AG04450 (cell line): ENCODE measurements at places on chromosomes 3 and 15. TPM values are rescaled to one million over a fixed set of nuclear protein-coding genes. Genes with fewer than 3 reads are reported as not detected.

GRCh38 chr15:88918738-88919137 lies 5.6 kb upstream of the MFGE8 start:
- DNase-seq = peak; percentile 95

RBPMS2 gene
- 0.88 and 1.3 TPM in 2 replicates for polyA plus RNA-seq

- no peak for DNase-seq
These were observed 26.8 kb downstream of the EOGT start for GRCh38 chr3:68986496-68987208.

DNA sequence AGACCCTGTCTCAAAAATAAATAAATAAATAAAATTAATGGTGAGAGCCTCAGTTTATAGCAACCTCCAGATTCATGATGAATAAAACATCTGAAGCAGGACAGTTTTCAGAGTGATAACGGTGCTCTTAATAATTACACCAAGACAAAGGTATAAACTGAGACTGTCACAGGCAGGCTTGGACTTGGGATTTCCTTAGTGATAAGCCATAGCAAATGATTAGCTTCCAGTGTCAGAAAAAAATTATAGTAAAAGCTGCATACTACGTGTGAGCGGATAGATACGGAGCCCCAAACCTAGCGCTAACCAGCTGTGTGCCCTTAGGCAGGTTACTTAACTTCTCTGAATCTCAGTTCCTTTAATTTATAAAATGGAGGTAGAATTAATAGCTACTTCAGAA lies 21.5 kb downstream of the LIPH start:
- no peak for DNase-seq

DNA sequence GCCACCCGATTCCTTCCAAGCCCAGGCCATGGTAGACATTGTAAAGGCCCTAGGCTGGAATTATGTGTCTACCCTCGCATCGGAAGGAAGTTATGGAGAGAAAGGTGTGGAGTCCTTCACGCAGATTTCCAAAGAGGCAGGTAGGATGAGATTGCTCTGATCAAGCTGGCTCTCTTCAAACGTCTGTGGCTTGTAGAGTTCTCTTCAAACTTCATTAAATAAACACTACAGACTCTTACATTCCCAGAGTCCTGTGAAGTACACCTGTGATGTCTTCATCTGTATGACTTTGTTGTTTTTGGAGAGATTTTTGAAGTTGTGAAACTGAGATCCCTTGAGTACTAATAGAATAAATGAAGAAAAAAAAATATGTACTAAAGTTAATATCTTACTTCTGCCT lies 285.6 kb downstream of the GRM7 start:
- no peak for DNase-seq

GRCh38 chr3:40258555-40258954 lies 51.0 kb upstream of the EIF1B start:
- no peak for DNase-seq

- DNase-seq = no peak
These were observed 32.9 kb downstream of the ZNF621 start for GRCh38 chr3:40557575-40558161.

DNA sequence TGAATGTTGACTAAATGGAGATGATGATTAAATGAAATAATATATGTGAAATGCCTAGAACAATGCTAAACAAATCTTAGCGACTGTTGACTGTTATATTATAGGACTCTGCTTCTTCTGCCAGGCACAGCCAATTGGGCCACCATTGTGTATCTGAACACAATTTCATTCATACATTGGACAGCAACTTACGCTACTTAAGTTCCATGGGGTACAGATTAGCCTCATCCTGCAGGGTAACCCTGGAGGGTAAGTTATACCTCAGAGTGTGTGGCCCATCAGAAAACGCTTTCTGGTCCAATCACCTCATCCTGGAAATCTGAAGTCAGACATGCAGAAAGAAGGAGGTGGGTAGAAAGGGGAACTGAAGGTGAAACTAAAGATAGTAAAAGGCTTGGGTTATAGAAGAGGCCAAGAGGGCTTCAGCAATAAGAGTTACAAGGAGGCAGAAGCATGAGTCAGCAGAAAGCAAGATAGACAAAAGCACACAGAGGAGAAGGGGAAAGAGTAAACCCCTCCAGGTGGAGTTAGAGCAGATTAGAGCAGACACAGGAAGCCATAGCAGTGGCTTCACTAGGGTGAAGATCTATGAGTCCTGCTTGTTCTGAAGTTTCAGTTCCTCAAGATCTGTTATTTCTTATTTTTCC lies 119.3 kb upstream of the SLC24A5 start:
- DNase-seq = no peak

DNA sequence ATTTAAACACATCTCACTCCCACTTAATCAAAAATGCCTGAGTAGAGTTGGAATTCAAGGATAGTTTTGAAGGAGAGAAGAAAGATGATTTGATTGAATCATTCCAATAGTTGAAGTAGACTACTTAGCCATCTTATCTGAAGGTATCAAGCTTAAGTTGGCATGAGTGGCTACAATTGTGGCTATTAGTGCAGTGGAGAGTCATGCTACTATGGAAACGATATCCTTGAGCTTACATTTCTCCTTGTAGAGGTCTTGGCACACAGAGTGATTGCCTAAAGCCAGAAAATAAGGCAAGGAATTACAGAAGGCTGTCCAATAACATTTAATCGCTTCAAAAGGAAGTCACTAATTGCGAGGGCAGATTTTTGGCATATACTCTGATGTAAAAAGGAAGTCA lies 1022.7 kb downstream of the IGSF11 start:
- no peak for DNase-seq

DNA sequence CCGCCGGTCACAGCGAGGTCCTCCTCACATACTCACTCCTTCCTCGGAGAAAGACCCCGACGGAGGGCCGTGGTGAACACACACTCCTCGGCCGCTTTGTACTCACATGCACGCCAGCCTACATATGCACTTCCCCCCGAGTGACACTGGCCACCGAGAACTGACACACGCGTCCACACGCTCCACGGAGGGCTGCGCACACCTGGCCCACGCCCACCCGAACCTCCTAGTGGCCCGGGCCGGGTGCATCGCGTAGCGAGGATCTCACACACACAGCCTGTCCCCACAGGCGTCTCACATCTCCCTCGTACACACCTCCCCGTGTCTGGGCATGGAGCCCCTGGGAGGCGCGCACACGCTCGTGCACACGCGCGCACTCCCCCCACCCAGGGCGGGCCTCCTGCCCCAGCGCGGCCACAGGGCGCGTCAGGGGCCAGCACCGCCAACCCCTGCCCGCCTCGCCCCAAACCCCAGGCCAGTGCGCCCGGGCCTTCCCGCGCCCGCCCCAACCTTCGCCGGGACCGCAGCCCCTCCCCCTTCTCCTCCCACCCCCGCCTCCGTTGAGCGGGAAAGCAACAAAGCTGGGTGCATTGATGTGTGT lies 411 bp upstream of the C3orf70 start:
- no peak for DNase-seq

PDE12 gene
- polyA plus RNA-seq = 11.5 and 12.1 TPM in 2 replicates

CPLX3 gene
- polyA plus RNA-seq = not detected in 2 replicates

GRCh38 chr3:14531856-14532395 lies 8.2 kb downstream of the GRIP2 start:
- DNase-seq = no peak
